ENCODE measurements at places on chromosomes 6 and 20.

- no peak for DNase-seq
Measured at GRCh38 chr6:7224731-7225130, 88.3 kb downstream of the SSR1 start.

DNA sequence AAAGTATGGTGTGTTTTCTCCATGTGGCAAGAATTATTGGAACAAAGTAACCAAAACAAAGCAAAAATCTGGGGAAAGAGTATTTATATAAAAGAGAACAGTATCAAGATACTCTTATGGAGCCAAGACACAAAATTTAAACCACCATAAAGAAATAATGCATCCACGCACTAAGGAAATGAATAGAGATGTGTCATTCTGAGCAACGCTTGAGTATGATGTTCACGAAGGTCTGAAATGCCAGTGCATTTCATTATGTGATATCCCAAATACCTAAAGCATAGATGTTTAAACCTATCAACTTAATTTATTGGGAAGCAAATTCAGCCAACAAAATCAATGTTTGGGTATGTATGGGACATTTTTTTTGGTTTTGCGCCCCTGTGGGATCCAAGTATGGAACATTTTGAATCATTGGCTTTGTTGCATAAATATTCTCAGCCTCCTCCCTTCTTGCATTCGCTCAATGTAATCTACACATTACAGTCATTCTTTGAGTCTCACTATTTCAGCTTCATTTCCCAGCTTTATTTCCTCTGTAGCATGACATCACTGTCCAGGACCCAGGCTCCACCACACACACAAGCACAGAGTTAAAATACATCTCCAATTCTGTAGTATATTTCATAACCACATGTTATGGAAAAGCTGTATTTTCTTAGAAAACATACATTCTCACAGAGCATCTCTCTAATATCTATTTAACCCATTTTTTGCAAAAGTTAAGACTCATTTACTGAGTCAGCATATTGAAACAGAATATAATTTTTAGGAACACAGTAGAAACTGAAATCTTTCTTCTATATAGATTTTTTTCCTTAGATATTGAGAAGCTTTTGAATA lies 11.6 kb upstream of the MOXD1 start:
- no peak for DNase-seq

GRCh38 chr20:13778827-13779226 lies 5.9 kb downstream of the ESF1 start:
- no peak for DNase-seq

- no peak for DNase-seq
Measured at GRCh38 chr6:137882225-137882961, 15.3 kb downstream of the TNFAIP3 start.

Measured in globus pallidus (tissue), 1 donor.